Fibroblast of skin of scalp (primary cell): ENCODE measurements at places on chromosomes 1 and 21.

DNA sequence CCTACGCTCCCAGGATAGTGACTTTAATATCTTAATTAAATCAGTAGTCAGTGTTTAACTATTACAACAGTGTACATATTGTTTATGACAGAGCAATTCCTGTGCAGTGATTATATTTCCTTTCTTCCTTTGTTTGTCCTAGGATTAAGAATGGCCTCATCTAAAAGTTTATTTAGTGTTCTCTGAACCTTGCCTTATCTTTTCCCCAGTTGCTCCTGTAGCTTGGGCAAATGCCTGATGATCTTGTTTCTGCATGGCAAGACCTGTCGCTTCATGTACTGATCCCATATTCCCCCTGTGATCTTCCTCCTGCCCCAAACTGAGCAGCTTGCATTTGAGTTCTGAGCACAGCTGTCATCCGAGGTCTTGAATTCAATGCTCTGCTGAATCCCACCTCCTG, 69.1 kb upstream of the STUM start:
- no peak for DNase-seq

DNA sequence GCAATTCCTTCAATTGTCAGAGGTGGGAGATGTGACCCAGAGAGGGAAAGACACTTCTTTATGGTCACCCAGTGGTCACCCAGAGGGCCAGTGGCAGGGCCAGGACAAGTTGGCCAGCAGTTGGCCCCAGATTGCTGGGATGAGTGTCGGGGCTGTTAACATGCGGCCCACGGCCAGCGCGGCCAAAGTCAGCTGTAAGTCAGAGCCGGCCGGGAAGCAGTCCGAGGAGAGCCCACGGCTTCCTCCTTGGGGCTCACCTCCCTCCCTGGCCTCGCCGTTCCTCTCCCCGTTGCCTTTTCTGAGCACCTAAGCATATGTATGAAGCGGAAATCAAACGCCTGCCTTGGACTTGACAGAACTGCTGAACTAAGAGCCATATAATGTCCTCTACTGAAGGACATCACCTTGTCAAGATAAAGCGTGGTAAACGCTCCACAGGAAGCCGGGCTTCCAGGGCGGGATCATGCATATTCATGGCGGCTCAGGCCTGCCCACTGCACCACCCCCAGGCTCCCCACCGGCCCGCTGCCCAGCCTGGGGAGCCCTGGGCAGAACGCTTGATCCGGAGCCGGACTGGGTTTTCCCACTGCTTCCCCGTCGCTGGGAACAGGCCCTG, 245.4 kb upstream of the POU3F1 start:
- no peak for DNase-seq

DNA sequence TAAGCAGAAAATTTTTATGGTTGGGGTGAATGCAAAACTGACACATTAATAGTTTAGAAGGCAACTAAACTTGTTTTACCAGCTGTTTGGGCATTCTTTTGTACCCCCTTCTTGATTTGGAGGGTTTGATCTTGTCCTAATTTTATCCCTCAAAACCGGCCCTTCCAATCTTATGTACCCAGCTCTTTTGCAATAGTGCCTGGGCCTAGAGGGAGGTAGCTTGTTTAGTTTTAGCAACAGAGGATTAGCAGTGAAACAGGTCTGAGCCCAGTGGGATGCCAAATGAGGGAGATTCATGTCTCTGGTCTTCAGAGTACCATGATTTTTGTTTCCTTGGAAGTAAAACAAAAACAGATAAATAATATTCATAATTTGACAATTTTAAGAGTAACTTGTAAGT, 45.1 kb downstream of the CRP start:
- DNase-seq = no peak

- DNase-seq = no peak
These were observed 25.4 kb downstream of the CHD5 start for GRCh38 chr1:6154525-6155319.

GRCh38 chr21:36575306-36575705, 95.4 kb upstream of the CLDN14 start:
- no peak for DNase-seq

GRCh38 chr1:208217781-208218180, 26.4 kb downstream of the PLXNA2 start:
- DNase-seq = no peak

GRCh38 chr1:3116560-3116959, 47.6 kb downstream of the PRDM16 start:
- no peak for DNase-seq

DNA sequence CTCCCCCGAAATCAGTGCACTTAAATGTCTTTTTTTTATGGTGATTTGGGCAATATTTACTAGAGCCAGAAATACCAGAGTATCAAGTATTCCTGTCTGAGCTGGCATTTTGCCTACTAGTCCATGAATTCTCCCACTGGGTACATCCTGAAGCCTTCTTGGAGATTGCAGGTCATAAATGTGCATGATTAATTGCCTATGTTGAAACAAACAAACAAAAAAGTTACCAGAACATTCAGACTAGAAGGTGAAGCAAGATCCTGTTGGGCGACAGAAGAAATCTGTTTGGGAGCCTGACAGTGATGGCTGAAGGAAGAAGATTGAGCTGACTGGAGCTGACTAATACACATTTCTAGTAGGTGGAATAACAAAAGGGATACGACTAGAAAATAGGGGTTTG, 127.4 kb upstream of the NRIP1 start:
- no peak for DNase-seq

GRCh38 chr1:194055536-194055935, 869.1 kb upstream of the B3GALT2 start:
- DNase-seq = no peak

DNA sequence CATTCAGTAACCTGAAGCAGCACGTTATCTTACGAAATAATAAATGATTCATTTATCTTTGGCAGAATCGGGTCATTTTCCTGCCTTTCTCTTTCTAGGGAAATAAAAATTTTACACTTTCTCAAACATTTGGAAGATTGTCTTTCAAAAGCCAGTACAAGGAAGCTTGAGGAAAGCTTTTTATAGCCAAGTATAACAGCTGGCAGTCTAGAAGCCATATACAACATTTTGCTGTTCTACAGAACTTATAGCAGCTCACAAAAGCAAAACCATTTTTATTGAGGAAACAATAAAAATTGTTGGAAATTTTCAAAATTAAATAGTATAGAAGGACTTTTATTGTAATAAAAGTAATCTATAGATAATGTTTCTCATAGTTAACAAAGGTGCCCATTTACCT, 448.6 kb downstream of the SMYD3 start:
- no peak for DNase-seq

DNA sequence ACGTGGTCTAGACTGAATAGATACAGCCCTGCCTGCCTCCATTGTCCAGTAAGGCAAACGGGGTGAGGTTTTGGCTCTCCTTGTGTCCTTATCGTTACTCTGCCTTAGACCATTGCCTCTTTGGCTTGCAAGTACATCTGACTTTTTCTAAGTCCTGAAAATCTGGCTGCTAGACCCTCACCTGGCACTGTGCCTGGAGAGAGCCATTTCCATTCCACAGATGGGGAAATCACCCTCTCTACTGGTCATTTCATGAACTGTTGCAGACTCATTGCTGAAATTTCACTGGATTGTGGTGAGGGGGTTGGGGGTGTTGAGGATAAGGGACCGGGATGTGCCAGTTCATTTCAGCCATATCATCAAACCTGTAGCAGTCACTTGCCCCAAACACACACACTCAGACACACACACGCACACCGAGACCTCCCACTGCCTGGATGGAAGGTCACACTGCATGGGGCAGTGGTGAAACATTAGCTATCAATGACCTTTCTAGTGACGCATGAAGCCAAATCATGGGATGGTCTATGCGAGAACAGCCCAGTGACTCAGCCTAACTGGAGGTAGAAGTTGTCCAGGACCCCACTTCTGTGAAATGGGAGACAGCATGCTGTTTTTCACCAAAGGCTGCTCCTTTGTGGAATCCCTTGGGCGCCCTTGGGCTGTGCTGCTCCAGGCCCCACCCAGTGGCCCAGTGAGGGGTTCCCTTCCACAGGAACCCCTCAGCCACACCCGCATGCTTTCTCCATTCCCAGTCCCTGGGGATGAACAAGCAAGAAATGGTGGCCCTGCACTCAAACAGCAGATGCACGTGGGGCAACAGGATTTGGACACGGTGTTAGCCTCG, 34.9 kb upstream of the VASH2 start:
- peak; percentile 26 for DNase-seq

GRCh38 chr1:82836973-82837680, 1036.4 kb downstream of the ADGRL2 start:
- DNase-seq = no peak

- DNase-seq = no peak
These were observed 3.4 kb downstream of the CACHD1 start for GRCh38 chr1:64473367-64473766.

DNA sequence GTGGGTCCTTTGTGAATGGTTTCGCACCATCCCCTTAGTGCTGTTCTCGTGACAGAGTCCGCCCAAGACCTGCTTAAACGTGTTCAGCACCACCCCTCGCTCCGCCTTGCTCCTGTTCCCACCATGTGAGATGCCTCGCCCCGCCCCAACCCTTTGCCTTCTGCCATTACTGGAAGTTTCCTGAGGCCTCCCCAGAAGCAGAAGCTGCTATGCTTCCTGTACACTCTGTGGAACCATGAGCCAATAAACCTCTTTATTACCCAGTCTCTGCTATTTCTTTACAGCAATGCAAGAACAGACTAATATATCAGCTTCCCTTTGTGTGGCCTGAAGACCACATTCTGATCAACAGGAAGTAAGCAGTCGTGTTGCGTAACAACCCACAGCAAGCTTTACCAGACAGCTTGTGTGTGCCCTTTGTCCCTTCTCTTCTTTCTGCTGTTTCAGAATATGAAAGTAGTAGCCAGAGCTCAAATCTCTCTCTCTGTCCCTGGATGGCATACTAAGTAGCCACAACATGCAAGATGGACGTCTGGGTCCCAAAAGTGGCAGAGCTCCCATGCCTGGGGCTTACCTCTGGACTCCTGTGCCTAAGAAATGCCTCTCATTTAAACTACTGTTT, 14.1 kb downstream of the HENMT1 start:
- DNase-seq = peak; percentile 58
